ENCODE measurements at places on chromosomes 2 and 18. TPM values are rescaled to one million over a fixed set of nuclear protein-coding genes. Genes with fewer than 3 reads are reported as not detected.

Gene VSNL1
- not detected for total RNA-seq

Gene TRIB2
- total RNA-seq, result 0.31 TPM

Gene KCNK3
- 1.7 TPM for total RNA-seq

Gene KLHL29
- 3.2 TPM for total RNA-seq

Gene SLC4A5
- total RNA-seq, result 0.41 TPM

Gene IL18RAP
- total RNA-seq, result not detected

Gene NETO1
- not detected for total RNA-seq
